A673 (cell line): ENCODE measurements at places on chromosomes 12 and 14. TPM values are rescaled to one million over a fixed set of nuclear protein-coding genes. Genes with fewer than 3 reads are reported as not detected.

The IGFBP6 gene
- 6.6 and 7.3 TPM in 2 replicates for total RNA-seq

The TMEM63C gene
- 0.13 and 0.22 TPM in 2 replicates for total RNA-seq

The LRP1-AS gene
- total RNA-seq, result not detected in 2 replicates

The SLC7A8 gene
- 18.3 and 24.8 TPM in 2 replicates for total RNA-seq

The ITPK1 gene
- 38.5 and 47.0 TPM in 2 replicates for total RNA-seq

- DNase-seq, result peak; percentile 39
Observed at GRCh38 chr12:53518381-53518780, 11.1 kb upstream of the NPFF start.

DNA sequence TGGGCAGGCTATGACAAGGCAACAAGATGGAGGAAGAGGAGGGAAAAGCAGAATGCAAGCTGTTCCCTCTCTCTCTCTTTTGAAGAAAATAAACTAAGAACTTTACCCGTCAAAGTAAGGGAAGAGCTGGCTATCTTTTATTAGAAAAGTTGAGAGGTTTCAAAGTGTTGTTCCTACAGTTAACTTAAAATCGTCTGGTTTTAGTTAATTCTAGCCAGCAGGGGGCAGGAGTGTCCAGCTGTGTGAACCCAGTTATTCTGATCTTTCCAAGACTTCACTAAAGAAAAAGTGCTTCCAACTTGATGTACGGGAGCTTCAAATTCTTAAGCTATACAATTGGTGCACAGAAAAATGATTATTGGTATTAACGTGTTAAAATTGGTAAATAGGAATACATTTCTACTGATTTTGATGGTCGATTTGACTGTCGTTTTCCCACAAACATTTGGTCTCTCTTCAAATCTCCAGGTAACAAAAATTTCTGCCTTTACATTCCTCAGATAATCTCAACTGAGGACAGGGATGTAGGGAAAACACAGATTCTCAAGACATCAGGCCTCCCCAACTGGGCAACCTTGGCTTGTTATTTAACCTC, 28.4 kb upstream of the MON2 start:
- DNase-seq, result peak; percentile 65

DNA sequence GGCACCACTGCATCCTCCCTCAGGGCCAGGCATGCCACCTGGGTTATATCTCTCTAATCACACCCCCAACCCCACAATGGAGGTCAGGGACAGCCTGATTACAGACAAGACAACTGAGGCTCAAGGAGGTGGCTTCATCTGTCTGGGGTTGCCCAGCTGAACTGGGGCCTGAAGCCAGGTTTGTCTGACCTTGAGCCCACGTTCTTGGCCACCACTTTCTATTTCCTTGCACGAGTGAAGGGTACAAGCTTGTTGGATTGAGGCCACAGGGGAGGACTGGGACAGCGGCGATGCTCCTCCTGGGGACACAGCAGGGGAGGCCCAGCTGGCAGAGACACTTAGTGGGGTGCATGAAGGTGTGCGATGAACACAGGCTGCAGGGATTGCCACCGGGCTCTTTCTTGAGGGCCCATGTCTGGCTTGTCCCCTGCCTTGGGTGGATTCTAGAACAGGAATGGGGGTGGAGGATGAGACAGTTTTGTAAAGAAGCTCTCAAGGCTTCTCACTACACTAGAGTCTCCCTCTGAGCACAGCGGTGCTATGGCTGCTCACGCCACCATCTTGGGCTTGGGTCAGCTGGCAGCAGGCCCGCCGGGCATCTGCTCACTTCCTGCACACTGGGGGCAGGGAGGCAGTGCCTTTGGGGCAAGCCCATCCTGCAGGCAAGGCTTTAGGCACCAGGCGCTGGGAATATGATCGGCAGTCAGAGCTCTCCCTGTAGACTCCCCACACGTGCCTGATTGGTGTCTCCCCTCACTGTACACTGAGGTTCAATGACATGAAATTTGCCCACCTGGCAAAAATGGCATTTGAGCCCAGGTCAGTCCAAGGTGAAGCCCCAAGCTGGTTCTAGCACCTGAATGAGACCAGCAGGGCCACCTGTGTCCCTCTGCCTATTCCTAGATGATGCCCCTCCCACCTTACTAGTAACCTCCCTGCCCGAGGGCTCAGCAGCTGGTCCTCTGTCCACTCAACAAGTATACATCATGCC, 16.0 kb downstream of the RITA1 start:
- DNase-seq, result no peak

DNA sequence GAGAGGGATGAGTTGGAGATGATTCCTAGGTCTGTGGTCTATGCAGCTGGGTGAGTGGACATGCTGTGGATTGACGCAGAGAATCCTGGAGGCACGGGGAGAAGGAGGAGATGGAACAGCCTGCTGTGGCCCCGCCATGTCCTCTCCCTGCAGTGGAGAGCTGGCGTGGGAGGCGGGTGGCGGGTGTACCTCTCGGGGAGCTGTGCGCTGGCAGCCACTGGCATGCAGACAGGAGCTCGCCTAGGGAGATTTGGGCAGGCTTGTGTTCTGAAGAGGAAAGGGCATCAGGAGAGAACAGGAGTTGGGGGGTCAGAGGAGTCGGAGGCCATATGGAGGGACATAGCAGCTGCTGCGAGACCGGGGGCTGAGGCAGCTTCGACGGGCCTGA, 56.1 kb downstream of the TECPR2 start:
- no peak for DNase-seq

DNA sequence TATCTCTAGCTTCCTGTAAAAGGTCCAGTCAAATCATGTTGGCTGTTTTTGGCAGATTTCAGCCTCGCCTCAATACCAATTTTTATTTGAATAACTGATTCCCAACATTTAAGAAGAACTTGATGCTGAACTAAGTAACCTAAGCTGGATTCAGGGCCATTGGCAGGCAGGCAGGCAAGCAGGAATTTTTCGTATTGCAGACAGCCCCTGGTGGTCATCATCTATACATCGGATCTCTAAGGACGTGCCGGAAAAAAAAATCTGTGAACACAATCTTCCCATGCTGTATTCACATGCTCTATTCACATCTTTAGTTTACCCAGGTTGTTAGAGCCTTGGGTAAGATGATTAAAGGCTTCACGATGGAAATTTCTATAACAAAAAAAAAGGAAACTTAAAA, 7.0 kb downstream of the VCPKMT start:
- DNase-seq, result peak; percentile 40

- peak; percentile 9 for DNase-seq
Observed at GRCh38 chr14:78697341-78697740, 527.2 kb downstream of the NRXN3 start.

DNA sequence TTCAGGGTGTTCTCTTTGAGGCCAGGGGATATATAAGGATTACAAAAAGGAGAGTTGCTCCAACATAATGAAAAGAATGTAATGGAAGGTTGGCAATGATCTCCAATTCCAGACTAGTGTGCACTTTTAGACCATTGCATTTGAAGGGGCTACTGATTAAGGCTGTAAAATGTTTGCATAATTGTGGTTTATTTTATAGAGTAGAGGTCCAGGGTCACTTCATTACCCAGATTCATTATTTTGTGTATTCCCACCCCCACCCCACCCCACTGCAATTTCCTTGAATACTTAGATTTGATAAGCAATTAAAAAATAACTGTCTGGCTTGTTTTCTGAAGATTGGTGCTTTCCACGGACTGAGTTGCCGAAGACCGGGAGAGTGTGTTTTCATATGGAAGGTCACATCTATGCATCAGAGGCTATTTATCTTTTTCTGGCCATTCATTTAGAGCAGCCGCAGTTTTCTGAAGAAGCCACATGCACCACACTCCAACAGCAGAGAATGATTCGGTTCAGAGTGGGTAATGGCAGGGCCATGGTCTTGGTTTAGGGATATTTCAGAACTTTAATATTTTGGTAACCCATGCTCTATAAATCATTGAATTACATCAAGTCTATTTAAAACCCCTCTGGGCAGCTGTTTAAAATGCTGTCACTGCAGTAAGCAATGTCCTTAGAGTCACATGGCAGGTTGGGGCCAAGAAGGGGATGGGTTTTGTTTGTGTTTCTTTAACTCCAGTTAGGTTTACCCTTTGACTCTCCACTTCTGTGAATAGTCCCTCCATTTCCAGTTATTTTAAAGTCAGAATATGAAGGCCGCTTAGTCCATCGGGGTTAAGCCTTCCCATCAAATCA, 94.6 kb downstream of the TMEM30B start:
- DNase-seq, result no peak

- DNase-seq, result no peak
Observed at GRCh38 chr12:123483602-123484248, 25.8 kb downstream of the SNRNP35 start.

DNA sequence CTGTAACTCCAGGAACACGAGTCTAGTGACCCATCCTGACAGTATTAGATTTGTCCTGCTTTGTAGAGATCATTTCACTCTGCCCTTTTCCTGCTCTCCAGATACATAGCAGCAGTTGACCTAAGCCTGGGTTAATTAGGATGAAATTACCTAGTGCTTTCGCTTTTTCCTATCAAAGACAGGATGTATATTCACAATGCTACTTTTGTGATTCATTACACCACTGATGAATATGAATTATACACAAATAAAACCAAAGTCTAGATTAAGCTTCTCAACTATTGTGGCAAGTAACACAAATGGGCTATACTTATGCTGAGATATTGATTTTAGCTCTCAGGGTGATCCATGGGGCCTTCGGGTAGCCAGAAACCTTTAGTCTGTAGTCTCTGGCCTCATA, 17.9 kb downstream of the CERS5 start:
- DNase-seq, result no peak

- no peak for DNase-seq
Observed at GRCh38 chr12:114933428-114934160, 249.6 kb upstream of the TBX3 start.

- peak; percentile 30 for DNase-seq
Observed at GRCh38 chr14:90599748-90600507, 203.1 kb downstream of the CALM1 start.

DNA sequence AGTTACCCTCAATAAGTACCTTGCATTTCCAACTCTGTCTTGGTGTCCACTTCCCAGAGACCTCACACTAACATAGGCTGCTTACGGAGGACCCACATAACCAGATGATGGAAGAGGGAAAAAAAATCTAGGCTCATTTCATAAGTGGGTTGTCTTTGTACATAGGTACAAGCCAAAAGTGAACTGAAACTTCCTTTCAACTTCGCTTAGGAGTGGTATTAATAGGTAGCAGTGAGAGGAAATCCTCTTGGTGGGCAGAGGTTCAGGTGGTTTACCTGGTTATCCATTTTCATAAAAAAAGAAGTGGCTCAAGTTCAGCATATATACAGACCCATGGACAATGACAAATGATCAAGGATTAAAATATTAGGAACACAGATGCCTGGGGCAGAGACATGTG, 35.8 kb upstream of the RNU6-7 start:
- no peak for DNase-seq

GRCh38 chr14:62053188-62053587, 291.0 kb downstream of the SNAPC1 start:
- no peak for DNase-seq

GRCh38 chr14:61929651-61930050, 167.4 kb downstream of the SNAPC1 start:
- DNase-seq, result no peak
